ENCODE measurements at places on chromosomes 5 and 9. TPM values are rescaled to one million over a fixed set of nuclear protein-coding genes. Genes with fewer than 3 reads are reported as not detected.

DNA sequence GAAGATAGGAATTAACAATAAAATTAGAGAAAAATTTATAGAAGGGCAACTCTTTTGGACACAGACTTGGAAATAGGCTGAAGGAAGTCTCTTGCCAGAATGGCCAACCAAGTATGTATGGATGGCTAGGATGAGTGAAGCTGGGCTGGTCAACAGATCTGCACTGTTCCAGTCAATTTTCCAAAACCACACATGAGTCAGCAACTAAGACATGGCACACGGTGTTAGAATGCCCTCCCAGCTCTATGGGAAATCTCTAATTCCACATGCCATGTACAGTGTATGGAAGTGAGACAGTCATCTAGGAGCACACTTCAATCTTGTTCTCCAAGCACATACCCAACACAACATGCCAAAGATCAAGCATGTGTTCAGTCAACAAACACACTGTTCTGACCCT is 129.6 kb downstream of the GLIS3 start:
- no peak for DNase-seq

DNA sequence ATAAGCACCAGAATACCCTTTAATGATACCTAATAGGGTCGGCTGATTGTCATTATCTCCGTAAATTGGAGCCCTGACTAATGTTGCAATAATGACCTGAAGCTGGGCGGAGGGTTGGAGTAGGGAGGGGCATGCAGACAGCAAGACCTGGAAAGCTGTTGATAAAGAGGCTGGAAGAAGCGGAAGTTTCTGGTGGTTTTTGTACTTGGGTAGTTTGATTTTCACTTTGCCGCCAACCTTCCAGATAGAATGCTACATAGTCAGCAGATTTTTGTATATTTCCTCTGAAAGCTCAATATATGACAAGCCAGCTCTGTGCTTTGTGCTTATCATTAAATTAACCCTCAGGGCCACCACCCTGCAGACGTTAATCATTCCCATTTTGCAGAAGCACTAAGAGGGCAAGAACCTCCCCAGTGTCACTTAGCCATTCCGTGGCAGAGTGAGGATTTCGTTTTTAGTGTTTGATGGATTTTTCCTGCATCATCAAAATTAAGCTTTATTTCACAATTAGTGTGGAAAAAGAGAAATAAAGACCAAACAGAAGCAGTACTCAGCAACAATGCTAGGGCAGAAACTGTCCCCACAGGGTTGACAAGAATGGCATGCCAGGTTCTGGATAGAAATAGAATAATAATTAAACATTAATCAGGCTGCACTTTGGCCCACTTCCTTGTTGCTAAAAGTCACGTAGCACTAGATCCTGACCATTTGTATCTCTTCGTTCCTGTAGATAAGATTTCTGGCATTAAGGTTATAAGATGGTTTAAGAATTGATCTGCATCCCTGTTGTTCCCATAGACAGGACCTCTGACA is 34.7 kb downstream of the DIRAS2 start:
- DNase-seq = no peak

DNA sequence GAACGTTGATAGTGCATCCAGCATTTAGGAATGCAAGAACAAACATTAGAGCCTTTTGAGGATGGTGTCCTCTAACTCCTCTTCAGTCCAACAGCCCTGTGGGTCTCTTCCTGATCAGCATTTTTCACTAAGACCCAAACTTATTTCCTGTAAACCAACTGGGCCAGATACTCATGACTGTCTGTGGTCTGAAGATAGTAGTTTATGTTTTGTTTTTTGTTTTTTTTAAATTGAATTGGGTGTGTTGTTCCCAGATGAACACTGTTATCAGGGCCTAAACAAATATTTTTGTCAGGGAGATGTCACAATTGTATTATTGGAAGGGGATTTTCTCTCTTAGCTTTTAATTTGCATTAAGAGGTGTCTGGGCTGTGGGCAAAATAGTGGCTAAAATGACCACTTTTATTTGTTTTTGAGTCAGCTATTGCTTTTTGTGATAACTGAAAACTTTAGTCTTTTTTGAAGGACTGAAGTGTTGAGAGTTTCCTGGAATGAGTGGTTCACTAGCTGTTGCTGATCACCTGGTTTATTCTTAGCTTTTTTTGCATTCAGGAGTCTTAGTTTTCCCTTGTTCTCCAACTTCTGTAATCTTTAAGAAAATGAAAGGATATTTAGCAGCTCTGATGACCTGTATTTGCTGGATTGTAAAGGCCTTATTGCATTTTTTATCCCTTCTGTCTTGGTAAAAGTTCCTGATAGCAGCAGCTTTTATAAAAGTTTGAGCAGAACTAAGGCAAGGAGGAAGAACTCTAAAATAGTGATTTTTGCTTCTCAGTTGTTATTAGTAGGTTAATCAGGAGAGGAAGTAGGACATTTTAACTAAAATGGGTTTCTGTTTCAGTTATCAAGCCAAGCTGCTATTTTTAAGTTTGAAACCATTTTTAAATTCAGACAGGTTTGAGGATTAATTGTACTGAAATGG is 5.5 kb downstream of the MAN2A1 start:
- DNase-seq = no peak

QSOX2 gene
- 40.0 TPM for total RNA-seq

DNA sequence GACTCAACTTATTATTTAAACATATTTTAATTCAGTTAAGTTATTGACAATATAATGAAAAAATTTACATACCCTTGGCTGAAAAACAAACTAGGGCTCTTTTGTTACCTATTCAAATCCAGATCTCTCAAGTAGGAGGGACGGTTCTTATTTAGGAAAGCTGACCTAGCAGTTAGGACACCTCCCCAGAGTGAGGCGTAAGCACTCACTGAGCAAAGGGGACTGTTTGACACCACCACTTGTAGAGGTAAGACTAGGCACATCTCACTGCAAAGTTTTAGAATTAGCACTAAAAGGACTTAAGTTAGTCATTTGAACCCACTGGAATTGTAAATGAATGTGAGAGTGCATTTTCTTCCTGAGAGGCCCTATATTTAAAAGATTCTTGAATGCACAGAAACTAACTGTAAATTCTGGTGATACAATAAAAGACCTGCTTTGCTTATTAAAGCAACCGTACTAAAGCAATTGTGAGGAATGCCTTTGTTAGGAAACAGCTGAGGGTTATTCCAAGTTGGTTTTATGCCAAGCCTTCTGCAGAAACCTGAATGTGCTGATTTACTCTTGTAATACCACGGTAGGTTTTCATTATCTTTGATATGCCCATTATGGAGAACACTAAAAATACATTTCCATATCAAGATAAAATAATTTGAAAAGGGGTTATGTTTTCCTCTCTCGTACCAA is 16.2 kb downstream of the HACD4 start:
- DNase-seq = no peak

All from Panc1 (cell line).